ENCODE measurements at places on chromosomes 1 and 21.

DNA sequence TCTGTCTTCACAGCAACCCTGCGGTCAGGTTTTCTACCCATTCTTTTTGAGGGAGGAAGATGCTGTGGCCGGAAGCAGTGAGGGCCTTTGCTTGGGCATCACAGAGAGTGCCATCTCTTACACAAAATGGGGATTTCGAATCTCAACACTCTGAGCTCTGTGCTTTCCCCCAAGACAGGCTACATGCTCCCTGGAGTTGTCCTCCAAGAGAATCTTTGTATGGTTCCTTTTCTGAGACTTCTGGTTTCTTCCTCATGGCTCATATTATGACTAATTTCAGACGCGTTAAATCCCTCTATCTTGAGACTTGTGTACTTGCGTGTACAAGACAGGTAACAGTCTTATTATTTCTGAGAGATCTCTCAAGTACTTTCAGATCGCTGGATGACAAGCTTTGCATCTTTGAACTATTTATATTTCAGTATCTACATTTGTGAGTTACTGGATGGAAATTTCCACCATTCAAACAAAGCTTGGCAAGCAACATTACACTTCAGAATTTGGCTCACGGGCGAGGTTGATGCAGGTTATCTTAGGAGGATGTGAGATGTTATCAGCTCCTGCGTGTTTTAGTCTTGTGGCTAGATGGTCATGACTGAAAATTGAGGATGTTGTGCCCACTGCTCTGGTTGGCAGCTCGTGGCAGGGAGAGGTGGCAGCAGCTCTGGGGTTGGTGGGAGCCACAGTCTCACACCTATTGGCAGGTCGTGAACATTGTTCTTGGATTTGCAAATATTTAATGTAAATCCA lies 19.4 kb downstream of the ABCG1 start:
- DNase-seq = no peak

DNA sequence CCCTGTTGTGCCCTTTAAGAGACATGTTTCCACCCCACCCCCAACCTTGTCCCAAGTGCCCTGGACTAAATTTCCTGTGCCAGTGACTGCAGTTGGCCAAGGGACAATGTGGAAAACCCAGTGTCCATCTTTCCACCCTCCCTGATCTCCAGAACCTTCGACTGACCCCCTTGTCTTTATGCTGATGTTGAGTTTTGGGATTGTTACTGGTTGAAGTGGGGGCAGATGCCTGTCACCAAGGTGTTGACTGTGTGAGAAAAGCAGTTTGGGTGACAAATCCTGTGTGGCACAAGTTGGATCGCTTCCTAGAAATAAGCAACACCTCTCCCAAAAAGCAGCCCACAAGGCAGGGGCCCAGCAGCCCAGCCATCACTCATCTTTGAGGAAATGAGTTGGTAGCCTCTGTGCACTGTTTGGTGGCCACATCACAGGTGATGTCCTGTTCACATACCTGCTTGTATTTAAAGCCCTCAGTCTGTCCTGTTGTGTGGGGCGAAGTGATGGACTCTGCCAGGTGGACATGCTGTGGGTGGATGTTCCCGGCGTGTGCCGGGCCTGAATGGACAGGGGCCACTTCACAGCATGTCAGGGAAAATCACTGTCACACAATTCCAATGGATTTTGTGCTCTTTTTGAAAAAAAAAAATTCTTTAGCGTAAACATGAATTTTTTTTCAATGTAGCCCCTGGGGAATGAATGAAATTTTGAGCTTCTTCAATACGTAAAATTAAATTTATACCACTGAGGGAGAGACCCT lies 6.6 kb upstream of the MIIP start:
- DNase-seq = no peak

DNA sequence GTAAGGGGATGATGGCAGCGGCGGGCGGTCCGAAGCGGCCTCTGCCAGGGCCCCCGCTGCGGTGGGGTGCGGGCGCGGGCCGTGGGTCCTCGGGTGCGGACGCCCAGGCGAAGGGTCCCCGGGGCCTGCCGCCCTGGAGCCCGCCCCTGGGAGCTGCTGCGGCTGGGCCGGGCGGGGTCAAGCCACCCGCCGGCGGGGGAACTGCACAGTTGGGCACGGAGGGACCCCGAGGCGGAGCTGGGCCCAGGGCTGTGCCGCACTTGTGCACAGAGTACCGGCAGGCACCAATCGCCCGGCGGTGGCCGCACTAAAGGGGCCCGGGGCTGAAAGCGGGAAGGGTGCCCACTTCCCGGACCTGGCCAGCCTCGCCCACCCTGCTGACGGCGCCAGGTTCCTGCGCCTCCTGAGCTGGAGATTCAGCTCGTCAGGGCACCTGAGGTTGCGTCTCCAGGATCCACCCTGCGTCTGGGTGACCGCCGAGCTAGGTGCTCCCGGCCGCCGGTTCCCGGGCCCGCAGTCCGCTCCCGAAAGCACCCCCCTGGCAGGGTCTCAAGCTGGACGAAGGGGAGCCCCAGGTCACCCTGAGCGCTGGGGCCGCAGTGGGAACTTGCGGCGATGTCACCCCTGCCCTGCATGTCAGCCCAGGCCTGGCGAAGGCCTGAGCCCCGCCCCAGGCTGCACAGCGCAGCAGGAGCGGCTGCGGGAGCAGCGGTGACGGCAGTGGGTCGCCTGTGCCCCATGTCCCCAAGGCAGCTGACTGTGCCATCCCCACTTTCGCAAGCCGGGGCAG lies 56.7 kb upstream of the ETV3 start:
- DNase-seq = no peak

- DNase-seq = peak; percentile 74
These were observed 61.4 kb downstream of the OLFML2B start for GRCh38 chr1:161962091-161962887.

DNA sequence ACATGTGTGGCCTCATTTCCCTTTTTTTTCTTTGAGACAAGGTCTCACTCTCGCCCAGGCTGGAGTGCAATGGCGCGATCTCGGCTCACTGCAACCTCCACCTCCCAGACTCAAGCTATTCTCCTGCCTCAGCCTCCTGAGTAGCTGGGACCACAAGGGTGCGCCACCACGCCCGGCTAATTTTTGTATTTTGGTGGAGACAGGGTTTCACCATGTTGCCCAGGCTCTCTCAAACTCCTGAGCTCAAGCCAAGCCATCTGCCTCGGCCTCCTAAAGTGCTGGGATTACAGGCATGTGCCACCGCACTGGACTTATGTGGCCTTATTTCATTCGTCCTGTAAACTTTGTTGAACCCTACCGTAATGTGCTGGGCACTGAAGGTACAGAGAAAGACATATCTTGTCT lies 569 bp upstream of the WARS2 start:
- no peak for DNase-seq

DNA sequence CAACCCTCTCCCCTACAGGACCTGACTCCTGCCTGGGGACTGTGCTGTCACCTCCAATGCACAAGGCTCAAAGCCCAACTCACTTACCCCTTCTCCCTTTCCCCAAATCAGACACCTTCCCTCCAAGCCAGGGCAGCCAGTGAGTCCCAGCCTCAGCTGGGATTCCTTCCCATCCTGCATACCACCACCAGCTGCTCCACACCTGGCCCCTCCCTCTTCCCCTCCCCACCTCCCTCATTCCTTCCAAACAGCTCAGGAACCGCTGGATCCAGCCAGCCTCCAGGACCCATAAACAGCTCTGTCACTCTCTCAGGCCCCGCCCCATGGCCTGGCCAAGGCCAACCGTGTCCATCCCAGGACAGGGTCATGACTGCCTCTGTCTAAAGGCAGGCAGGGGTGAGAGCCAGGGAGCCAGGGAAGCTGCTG lies 41.4 kb downstream of the ACOT7 start:
- no peak for DNase-seq

DNA sequence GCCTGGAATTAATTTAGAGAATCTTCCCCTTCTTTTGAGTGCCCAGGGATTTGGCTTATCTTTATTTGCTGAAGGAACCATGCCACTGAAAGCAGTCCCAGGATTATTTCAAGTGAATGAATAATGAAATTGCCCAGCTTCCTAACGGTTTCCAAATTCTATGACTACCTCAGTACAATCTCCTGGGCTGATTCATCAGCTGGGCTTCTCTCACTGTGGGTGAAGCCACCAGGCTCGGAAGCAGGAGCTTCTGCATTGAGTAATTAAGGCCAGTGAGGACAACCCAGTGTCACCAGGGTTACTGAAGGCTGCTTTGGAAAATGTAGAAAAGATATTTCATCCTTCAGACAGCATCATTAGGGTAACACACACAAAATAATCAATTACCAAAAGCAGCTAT lies 169.8 kb downstream of the DAB1 start:
- no peak for DNase-seq

GRCh38 chr1:207268337-207268736 lies 53.1 kb upstream of the CD55 start:
- DNase-seq = no peak

DNA sequence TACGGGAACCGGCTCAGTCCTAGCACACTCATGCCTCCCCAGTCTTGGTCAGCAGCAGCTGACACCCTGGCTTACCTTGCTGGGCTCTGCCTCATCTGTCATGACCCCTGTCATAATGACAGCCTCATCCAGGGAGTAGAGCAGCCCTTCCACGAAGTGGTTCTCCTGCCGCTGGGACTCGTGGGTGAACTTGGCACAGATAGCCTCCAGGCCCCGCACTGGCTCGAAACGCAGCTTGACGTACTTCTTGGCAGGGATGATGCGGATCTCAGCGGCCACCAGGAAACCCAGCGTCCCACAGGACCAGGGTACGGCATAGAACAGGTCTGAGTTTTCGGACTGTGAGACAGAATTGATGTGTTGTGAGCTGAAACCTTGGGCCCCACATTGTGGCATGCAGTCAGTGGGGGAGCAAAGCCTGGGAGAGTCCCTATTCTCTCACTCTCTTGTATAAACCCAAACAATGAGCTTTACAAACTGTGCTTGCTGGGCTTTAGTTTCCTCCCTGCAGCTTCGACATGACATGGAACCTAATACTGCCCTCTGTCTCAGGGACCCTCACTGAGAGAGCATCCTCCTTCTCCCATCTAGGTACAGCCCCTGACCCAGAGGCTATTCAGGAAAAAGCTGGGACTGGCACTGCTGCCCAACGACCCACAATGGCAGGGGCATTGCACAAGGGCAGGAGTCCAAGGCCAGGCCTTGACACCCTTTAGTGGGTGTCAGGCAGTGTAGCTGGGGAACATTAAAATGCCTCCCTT lies 15.5 kb downstream of the DHCR24 start:
- DNase-seq = no peak

DNA sequence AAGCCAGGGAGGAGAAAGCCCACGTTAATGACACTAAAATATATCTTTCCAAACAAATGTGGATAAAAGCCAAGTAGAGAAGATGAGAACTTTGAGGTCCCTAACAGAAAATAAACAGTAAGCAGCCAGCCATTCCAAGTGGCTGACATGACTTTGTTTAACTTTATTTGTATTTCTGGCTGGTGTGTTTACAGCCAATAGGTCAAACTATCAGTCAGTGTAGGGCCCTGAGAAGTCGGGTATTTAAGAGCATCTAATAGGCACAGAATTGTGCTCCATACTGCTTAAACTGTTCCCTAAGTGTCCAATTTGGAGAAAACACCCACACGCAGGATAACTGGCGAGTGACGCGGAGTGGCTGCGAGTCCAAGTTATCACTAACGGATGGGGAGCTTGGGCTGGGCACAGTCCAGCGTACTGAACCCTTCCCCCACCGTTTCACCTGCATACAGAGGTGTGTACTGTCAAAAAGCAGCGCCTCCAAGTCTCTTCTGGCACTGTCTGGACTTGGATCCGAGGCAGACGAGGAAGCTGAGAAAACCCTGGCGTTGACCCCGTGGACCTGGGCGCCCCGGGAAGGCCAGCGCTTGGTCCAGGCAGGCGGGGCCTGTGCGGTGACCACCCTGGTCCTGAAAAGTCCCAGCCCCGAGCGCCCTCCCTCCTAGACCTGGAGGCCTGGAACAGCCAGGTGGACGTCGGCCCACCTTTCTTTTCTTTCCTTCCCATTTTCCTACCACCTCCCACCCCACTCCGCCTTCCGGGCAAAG lies 662 bp upstream of the LGALS8 start:
- no peak for DNase-seq

DNA sequence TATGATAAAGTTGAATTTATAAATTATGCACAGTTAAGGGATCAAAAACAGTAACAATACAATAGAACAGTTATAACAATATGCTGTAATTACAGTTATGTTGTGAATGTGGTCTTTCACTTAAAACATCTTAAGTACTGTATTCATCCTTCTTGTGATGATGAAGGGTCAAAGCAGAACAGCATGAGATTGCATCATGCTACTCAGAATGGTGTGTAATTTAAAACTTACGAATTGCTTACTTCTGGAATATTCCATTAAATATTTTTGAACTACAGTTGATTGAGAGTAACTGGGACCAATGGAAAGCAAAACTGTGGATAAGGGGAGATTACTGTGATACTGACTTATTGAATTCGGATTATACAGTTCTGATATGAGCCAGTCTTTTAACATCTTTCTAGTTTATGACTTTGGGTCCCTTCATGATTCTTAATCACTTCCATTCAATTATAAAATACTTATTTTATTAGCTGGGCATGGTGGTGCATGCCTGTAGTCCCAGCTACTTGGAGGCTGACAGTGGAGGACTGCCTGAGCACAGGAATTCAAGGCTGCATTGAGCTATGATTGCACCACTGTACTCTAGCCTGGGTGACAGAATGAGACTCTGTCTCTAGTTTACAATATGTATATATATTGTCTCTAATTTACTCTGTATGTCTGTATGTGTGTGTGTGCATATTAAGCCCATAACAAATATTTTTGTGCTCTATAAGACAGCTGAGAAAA lies 43.2 kb downstream of the ATP1B1 start:
- DNase-seq = no peak

DNA sequence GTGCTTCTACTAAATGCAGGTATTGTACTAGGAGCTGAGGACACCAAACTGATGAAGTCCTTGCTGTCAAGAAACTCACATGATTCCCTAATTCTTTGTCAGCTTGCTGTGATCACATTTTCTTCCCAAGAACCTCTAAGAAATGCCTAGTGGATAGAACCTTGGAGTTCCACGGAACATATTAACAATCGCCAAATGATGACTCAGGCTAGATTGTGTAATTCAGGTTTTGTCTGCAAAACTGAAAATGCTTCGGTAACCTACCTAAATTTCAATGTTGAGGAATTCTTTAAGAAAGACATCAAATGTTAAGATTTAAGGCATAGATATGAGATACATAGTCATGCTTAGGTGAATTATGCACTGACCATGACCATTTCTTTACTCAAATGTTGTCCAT lies 1.7 kb upstream of the GADD45A start:
- no peak for DNase-seq

- peak; percentile 40 for DNase-seq
These were observed 1.7 kb downstream of the ASPM start for GRCh38 chr1:197144570-197145325.

Measured in kidney capillary endothelial cell (primary cell).